Right renal pelvis (tissue), 4 donors: ENCODE measurements at places on chromosomes 1 and 21. TPM values are rescaled to one million over a fixed set of nuclear protein-coding genes. Genes with fewer than 3 reads are reported as not detected.

DNA sequence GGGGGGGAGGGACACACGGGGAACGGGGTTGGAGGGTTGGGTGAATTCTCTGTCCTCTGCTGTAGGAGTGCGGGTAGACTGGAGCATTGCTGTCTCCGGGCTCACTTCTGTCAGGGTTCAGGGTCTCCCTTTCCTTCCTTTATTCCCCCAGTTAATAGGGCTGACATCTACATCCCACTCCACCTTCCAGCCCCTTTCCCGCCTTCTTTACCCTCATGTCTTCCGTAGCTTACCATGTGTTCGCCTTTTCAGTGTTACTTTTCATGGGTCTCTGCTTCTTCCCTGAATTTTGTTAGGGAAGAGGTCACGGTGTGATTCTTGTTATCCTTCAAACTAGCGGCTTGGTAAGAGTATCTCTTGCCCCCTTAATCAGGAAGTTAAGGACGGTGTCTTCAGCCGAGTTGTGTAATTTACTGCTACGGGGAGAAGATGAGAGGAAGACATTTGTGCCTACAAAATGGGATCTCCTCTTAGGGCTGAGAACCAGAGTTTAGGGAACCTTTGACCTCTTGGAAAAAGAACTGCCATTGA is 917 bp downstream of the RAP1A start:
- DNase-seq, result peak; percentile 20

GRCh38 chr1:223211323-223211985 is 68.4 kb upstream of the TLR5 start:
- no peak for DNase-seq

DNA sequence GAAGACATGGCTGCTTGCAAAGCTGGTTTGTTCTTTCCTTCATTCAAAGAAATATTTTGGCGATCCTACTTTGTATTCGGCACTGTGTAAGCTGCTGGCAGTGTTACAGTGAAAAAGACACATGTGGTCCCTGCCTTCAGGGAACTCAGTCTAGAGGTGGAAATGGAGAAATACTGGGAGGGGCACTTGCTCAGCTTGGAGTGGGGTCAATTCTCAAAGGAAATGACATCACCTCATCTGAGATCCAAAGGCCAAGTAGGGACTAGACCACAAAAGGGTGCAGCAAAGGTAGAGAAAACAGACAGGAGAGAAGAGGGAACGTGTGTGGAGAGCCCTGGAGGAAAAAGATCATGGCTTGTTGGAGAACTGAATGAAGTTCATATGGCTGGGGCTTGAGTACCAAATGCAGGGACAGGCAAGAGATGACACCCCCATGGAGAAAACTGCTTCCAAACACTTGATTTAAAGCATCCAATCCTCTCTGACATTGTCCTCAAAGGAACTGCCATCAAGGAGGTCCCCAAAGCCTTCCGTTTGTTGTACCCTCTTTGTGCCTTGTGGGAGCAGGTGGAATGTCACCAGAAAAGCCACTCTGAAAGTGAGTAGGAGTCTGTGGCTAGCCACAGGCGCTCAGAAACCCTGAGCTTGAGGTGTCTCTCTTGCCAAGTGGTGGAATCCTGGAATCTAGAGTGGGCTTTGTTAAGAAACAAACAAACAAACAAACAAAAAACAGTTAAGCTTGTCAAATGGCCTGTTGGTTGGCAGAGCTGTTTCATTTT is 48.3 kb upstream of the TDRD10 start:
- no peak for DNase-seq

- no peak for DNase-seq
Observed at GRCh38 chr1:38403667-38404066, 357.1 kb upstream of the POU3F1 start.

DNA sequence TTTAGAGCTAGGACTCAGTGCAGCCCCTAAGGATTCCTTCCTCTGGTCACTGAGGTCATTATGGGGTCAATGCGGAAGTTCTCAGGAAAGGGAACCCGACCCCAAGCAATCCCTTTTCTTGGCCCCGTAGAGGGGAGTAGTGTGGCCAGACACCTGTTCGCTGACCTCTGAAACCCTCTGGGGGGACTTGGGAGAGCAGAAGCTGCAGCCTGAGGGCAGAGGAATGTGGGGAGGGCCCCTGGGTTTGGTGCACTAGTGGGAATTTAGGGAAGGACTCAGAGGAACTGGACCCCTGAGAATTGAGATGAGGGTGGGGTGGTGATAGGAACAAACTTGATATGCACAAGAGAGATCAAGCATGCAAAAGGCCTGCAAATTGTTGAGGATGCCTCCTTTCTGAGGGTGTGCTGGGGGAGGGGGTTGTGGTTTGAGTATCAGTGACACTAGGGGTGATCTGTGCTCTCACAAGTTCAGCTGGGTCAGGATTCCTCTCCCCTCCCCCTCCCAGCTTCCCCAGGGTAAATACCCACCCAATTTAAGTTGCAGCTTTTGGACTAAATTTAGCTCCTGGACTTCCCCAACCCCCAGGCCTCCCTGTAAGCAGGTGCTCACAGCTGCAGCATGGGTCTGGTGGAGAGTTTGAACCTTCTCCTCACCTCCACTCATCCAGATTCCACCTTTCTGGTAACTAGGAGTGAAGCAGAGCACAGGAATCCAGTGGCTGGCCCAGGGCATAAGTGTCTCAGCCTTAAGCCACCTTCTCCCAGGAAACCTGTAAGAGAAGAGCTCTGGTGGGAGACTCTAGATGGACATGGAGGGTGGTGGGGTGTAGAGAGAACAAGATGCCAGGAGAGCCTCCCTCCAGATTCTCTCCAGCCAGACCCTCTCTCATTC is 13.5 kb downstream of the ADAMTSL4 start:
- DNase-seq, result no peak

- no peak for DNase-seq
Observed at GRCh38 chr1:157147906-157148700, 9.9 kb upstream of the ETV3 start.

- DNase-seq, result no peak
Observed at GRCh38 chr21:32975811-32976431, 49.8 kb upstream of the OLIG2 start.

DNA sequence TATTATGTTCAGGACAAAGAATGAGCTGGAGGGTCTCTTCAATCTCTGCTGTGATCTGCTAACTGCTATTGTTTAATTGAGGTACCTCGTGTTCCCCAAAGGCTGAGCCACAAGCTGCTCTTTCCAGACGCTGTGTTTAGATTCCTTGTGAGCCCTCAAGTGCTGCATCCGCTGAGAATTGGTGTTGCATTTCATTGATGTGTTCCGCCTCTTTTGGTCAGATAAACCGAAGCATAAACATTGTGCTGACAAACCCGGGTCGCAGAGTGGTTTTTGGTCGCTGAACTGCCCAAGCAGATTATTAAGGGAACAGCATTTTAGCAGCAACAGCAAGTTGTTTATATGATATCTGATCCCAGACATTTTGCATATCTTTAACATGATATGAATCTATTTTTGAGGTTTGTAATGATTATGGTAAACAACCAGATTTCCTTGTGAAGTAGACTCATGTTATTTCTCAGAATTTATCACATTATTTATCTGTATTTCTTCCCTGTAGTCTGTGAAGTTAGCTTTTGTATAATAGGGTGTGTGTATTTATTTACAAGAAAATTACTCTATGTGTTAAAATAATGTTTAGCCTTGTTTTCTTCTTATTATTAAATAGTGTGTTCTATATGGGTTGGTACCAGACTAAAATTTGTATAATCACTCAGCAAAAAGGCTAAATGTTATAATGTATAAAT is 217.2 kb upstream of the C1orf105 start:
- no peak for DNase-seq

DNA sequence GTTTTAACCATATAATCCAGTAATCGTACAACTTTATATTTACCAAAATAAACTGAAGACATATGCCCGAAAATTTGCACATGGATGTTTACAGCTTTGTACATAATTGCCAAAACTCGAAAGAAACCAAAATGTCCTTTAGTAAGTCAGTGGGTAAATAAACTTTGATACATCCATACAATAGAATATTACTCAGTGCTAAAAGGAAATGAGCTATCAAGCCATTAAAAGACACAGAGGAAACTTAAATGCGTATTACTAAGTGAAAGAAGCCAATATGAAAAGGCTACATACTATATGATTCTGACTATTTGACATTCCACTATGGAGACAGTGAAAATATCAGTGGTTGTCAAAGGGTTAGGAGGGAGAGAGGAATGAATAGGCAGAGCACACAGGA is 23.4 kb downstream of the GNG12 start:
- DNase-seq, result no peak

- no peak for DNase-seq
Observed at GRCh38 chr1:163170331-163170730, 32.4 kb downstream of the RGS5 start.

The CLIC6 gene
- 3.9 TPM for polyA plus RNA-seq

GRCh38 chr1:150809651-150810050 is 1.6 kb upstream of the CTSK start:
- DNase-seq, result no peak

- no peak for DNase-seq
Observed at GRCh38 chr1:88787023-88787903, 103.2 kb downstream of the PKN2 start.

The CBS gene
- 45.4 TPM for polyA plus RNA-seq

- no peak for DNase-seq
Observed at GRCh38 chr1:145992958-145993617, 3.3 kb downstream of the TXNIP start.

The SNX7 gene
- 47.8 TPM for polyA plus RNA-seq

The RNPEP gene
- polyA plus RNA-seq, result 56.3 TPM

DNA sequence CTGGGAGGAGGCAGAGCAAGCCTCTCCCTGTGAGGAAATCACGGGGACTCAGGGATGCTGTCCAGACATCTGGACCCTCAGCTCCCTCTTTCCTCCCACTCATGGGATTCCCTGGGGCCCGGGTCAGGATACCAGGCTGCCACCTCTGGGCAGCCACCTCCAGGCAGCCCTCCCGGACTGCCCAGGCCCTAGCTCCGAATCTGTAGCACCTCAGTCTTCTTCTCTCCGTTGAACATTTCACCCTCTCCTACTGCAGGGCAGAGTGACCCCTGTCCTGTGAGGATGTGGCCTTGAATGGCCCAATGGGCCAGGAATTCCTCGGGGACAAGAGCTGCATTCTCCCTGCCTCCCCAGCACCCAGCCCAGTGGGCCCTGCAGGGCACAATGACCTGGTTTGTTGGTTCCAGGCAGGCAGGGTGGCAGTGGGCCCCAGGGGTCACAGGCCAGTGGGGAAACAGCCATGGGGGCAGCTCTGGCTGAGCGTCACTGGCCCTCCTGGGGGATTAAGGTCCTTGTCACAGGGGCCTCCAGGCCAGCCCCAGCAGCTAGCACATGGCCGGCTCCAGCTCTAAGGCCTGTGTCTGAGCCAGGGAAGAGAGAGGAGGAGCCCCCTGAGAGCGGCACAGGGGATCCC is 9.5 kb upstream of the TTC34 start:
- no peak for DNase-seq

The TPRG1L gene
- 43.7 TPM for polyA plus RNA-seq

DNA sequence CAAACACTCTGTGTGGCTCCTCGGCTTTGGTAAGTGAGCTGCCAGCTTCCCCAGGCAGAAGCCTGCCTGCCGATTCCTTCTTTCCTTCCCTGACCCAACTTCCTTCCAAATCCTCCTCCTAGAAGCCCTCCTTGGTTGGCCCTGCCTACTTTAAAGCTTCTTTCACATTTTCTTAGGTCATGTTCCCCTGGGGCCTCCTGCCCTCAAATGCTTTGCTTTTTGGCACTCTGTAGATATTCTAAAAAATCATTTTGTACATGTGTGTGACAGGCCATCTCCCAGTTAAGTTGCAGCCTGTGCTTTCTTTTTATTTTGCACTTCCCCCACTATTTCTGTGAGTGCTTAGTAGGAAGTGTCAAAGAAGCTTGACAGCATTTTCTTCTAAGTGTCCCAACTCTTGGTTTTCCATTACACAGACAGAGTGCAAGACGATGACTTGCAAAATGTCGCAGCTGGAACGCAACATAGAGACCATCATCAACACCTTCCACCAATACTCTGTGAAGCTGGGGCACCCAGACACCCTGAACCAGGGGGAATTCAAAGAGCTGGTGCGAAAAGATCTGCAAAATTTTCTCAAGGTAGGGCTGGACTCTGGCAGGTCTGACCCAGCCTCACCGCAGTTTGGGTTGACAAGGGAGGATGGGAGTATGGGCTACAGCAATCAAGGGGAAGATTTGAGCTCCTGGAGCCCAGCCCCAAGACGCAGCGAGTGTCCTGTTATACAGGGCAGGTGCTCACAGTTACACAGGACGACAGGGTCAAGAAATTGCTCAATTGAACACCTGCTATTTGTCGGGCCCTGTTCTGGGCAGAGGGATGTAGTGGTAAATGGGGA is at the start of gene S100A9:
TSS of gene S100A9 (plus strand) at position 2 of the 838 bp plus-strand sequence. CDS start at position 432, 430 bp downstream.
- DNase-seq, result no peak

DNA sequence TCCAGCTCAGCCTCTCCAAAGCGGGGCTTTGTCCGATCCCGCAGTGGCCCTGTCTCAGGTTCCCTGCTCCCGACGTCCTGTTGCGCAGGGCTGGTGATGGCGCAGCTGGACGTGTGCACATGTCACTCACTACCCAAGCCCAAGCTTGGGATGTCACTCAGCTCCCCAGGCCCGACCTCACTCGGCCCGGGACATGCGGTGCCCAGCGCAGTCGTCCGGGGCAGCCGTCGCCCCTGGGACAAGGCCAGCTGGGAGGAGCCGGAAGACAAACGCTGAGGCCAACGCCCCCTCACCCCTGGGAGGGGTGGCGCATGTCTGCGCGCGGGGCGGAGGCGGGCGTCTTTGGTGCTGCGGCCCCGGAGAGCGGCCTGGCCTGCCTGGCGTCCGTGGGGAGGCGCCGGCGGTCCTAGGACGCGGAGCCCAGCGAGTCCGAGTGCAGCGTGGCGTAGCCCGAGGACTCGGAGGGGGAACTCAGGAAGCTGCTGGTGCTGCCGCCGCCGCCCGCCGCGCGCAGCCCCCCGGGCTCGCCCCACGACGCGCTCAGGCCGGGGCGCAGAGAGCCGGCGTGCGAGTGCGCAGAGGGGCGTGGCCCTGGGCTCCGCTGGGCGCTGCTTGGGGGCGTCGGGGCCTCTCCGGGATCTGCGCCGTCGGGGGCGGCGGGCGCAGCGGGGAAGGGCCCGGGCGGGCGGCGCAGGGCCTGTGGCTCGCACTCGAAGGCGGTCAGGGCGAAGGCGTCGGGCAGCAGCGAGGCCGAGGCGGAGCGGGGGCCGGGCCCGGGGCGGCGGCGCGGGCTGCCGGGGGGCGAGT is 5.2 kb downstream of the HES3 start:
- DNase-seq, result no peak

DNA sequence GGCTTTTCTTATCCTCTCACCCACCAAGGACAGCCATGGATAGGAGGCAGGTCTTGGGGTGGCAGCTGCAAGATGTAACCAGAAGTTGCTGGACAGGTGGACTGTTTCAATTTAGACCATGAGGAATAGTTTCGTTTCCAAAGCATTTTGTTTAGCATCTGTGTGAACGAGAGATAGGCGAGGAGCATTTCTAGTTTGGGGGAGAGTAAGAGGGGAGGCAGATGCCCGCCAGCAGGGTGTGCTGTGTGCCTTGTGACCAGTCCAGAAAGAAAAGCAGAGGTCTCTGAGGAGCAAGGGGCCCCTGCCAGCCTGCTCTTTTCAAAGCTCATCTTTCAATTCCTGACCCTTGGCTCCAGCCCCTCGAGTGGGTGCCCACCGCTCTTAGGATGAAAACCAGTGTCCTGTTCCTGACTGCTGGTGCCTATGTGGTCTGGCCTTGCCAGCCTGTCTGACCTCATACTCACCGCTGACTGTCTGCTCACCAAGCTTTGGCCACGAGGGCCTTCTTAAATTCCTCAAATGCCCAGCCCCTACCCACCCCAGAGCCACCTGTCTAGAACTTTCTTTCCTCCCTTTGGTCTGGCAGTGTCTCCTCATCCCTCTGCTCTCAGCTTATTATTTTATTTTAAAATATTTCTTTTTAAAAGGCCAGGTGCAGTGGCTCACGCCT is 8.5 kb downstream of the SERINC2 start:
- DNase-seq, result peak; percentile 14

GRCh38 chr1:45205011-45205909 is 1.1 kb downstream of the ZSWIM5 start:
- peak; percentile 36 for DNase-seq

The CASZ1 gene
- polyA plus RNA-seq, result 22.3 TPM

The KLHDC9 gene
- 15.9 TPM for polyA plus RNA-seq

The AKIRIN1 gene
- polyA plus RNA-seq, result 117 TPM
